ENCODE measurements at places on chromosomes 7 and 10. TPM values are rescaled to one million over a fixed set of nuclear protein-coding genes. Genes with fewer than 3 reads are reported as not detected.

DNA sequence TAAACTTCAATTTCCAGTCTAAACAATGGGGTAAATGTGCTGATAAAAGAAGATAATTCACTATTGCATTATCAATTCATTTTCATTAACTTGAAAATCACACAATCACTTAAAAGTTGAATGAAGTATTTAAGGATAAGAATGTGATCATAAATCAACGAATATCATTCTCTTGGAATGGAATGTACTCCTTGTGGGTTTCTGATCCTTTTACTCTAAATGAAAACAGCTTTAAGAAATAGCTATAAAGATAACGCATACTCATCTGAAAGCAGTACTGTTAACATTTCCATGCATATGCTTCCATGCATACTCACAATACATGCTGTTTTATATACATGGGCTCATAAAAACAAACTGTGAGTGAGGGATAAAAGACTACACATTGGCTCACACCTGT lies 108.8 kb downstream of the ATE1 start:
- no peaks in the 10 kb centered on the region for H3K27me3 ChIP-seq
- no peaks in the 10 kb centered on the region for H3K4me1 ChIP-seq
- peaks cover 18% of the 10 kb centered on the region for H3K36me3 ChIP-seq
- no peak overlapping the region for H3K4me3 ChIP-seq

DNA sequence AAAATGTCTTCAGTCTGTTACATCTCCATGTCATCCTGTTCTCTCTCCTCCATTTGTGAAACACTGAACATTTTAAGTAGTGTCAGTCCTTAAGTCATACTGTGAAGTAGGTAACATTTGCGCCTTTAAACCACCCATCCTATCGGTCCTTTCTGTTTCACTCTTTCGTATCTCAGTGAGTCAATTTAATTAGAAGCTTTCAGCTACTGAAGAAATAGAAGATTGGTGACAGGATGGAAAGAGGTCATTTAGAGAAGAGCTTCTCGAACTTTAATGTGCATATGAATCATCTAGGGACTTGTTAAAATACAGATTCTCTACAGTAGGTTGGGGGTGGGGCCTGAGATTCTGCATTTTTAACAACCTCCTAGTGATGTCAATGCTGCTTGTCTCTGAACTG lies 113.4 kb downstream of the SRI start:
- no peaks in the 10 kb centered on the region for H3K4me1 ChIP-seq
- no peak overlapping the region for H3K27ac ChIP-seq
- no peaks in the 10 kb centered on the region for H3K36me3 ChIP-seq
- no peak for DNase-seq
- no peak overlapping the region for H3K4me3 ChIP-seq

DNA sequence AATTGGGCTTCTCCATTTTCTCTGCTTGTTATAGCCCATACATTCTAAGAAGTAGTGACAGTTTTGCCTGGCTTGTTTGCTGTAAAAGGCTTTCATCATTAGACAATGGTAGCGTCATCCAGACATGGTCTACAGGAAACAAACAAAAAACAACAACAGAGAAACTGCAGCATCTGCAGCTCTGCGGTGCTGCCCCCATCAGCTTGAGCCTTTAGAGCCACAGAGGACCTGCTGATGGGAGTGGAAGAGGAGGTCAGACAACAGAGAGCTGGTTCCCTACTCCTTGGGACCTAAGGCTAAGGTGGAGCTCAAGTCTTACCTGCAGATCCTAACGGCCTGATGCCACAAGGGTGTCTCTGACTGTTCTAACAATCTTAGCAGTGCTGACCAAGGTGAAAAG lies 3.1 kb downstream of the INA start:
- no peak overlapping the region for H3K27ac ChIP-seq
- DNase-seq = no peak
- no peak overlapping the region for H3K4me3 ChIP-seq
- H3K36me3 ChIP-seq = no peaks in the 10 kb centered on the region
- H3K27me3 ChIP-seq = no peaks in the 10 kb centered on the region

GRCh38 chr10:652233-652632 lies 37.2 kb downstream of the DIP2C start:
- H3K4me1 ChIP-seq = no peaks in the 10 kb centered on the region
- H3K27me3 ChIP-seq = no peaks in the 10 kb centered on the region
- H3K36me3 ChIP-seq = no peaks in the 10 kb centered on the region
- no peak for DNase-seq
- no peak overlapping the region for H3K4me3 ChIP-seq

Gene PTF1A
- total RNA-seq = not detected

Gene KLLN
- total RNA-seq = 1.0 TPM

Gene AKR1C8
- total RNA-seq = not detected

Measured in spleen (tissue), 13 donors.